ENCODE measurements at places on chromosomes 1 and 21. TPM values are rescaled to one million over a fixed set of nuclear protein-coding genes. Genes with fewer than 3 reads are reported as not detected.

The CSDE1 gene
- 286 TPM for polyA plus RNA-seq

The CSRP1 gene
- 720 TPM for polyA plus RNA-seq

The IL19 gene
- not detected for polyA plus RNA-seq

The OR2T11 gene
- not detected for polyA plus RNA-seq

The C1orf167 gene
- 0.54 TPM for polyA plus RNA-seq

The PRDM16 gene
- polyA plus RNA-seq, result 0.01 TPM
